NCI-H1417 treated with DMSO at 0.1 percent for 48 hours (cell line): ENCODE measurements at places on chromosomes 5 and 9.

DNA sequence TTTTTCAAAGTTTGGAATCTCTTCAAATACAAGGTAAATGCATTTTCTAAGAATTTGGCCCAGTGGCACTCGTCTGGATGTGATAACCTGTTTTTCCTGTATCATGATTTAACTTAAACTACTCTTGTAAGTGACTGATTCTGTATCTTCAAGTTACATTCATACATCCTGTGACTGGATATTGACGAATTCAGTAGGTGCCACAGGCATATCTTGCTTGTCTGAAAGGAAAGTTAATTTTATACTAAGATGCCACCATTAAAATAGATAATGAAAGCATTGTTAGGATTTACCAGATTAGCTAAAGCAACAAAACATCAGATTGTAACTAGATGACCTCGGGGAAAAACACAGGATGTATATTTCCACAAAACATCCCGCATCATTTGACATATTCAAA, 175.3 kb upstream of the ZNF608 start:
- DNase-seq = no peak

- DNase-seq = no peak
Measured at GRCh38 chr5:105536675-105537074, 1974.1 kb upstream of the NUDT12 start.

DNA sequence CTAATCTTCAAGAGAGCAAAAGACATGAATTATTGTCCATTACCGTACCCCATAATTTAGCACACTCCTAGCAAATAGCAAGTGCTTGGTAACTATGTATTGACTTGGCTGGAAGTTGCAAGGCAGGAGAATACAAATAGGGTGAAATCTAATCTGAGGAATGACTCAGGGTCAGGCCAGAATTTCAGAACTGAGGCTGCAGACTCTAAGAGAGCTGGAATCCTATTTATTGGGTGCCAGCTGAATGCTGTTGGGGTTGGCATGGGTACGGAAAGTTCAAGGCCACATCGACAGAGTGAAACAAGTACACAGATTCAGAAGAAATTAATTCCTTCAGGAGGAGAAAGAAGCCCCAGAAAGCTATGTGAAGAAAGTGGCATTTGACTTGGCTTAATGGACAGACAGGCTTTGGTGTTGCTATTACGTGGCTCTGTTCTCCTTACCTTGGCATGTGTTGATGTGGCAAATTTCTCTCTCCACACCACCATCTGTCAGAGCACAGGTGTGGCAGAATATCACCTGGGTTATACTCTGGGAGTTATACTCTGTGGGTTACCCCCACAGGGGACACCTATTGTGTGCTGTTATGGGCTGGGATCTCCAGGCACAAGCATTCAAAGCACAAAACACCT, 20.9 kb upstream of the ASTN2 start:
- DNase-seq = no peak

DNA sequence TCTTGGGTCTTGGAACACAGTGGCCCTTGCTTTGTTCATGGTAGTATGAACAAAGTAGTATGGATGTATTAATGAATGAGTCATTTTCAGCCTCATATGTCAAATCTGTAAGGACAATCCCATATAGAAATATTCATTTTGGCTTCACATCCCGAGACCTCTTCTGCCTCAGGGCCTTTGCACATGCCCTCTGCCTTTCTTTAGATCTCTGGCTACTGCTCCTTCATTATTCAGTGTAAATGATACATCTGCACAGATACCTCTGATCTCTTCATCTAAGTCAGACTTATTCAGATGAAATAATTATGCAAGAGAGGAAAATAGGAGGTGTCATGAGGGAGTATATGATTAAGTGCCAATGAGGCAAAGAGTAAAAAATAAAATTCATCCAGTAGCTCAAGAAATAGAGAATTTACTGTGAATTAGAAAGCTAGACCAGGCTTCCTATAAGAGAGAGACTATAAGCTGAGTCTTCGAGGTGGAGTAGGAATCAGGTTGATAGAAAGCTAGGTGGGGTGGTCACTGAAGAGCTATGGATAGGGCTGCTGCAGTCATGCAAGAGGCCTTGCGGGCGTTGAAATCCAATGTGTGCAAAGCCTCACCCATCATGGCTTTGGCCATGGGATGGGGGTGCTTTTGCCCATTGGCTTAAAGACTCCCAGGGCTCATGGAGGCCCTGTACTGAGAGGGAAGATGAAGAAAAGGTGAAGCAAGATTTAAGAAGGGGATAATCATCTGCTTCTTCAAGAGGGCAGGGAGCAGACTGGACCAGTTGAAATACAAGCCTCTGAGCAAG, 3.7 kb upstream of the TTLL11 start:
- no peak for DNase-seq

DNA sequence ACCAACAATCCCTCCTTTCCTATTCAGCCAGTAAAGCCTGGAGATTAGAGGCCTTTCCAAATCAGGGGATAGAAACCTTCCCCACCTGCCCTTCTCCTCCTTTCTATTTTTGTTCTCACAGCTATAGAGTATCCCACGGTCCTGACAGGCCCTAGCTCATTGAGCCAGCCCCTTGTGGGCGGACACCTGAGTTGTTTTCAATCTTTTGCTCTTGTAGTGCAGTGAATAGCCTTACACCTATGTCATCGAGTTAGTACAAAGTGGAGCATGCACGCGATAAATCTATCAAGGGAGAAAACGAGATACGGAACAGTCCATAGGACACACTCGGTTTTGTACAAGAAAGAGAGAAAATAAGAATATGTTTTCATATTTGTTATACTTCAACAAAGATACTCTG, 77.2 kb downstream of the TSPAN17 start:
- DNase-seq = no peak

DNA sequence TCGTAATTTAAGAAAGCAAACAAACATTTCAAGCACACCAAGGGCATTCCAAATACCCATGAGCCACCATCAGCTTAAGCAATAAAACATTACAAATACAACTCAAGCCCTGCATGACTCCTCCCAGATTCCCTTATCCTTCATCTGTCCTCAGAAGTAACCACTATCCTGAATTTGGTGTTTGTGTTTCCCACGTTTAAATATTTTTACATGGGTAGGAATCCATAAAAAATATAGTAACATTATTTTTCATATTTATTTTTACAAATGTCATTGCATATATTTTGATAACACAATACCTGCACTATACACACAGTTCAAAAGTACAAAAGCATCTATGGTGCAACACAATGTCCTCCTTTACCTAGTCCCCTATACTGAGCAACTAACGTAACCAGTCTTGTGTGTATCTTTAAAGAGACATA, 6.4 kb downstream of the PRKAA1 start:
- no peak for DNase-seq
